ENCODE measurements at places on chromosomes 1 and 21. TPM values are rescaled to one million over a fixed set of nuclear protein-coding genes. Genes with fewer than 3 reads are reported as not detected.

LYPD8 gene
- total RNA-seq: not detected

DNA sequence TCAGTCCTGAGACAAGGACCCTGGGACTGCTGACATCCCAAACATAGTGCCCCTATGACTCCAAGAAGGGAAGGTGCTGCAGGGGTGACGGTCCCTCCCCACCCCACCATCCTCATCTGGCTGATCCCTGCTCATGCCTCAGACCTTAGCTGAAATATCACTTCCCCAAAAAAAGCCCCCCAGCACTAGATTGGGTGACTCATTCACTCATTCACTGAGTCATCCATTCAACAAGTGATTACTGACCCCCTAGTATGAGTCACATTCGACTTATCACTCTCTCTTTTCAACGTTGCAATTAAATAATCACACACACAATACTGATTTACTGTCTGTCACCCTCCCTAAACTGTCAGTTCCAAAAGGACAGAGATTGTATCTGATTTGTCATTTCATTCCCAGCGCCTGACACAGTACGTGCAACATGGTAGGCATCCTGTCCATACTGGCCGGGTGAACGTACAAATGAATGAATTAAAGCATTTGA lies 48.6 kb downstream of the HIVEP3 start:
- no peak for DNase-seq
- no peaks in the 10 kb centered on the region for H3K27me3 ChIP-seq
- no peak overlapping the region for H3K4me3 ChIP-seq
- no peaks in the 10 kb centered on the region for H3K36me3 ChIP-seq

DNA sequence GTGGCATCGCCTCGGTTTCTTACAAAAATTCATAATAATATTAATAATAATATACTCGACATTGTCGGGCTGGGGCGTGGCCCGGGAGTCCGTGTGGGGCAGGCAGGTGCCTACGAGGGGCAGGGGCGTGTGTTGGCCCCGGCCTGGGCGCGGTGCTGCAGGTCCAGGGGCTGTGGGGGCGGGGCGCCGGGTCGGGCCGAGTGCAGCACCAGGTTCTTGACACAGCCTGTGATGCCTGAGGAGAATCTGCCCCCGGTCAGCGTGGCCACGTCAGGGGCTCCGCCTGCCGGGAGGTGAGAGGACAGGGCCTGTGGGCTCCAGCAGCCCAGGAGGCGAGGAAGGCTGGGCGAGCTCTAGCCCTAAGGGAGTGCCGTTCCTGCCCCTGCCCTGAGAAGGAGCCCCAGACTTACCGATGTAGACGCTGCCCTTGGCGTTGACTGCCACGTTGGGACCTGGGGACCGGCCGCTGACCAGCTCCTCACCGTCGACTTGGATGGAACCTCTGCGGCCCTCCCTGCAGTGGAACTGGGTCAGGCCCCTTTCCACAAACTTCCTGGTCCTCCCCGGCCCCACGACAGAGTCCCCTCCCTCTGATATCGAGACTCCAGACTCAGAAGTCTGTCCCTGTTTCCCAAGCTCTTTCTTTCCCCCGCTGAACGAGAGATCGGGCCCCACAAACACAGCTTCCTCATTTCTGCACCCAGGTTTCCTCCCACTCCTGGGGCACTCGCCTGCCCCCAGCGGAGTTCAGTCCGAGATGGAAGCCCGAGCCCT lies 11.3 kb downstream of the LDLRAD2 start:
- H3K36me3 ChIP-seq: no peaks in the 10 kb centered on the region
- H3K4me3 ChIP-seq: no peak overlapping the region
- H3K27ac ChIP-seq: no peak overlapping the region
- no peaks in the 10 kb centered on the region for H3K27me3 ChIP-seq

- no peak overlapping the region for H3K27ac ChIP-seq
- DNase-seq: no peak
- no peaks in the 10 kb centered on the region for H3K27me3 ChIP-seq
- no peaks in the 10 kb centered on the region for H3K36me3 ChIP-seq
Observed at GRCh38 chr1:172176206-172176605, 244.3 kb upstream of the C1orf105 start.

DNA sequence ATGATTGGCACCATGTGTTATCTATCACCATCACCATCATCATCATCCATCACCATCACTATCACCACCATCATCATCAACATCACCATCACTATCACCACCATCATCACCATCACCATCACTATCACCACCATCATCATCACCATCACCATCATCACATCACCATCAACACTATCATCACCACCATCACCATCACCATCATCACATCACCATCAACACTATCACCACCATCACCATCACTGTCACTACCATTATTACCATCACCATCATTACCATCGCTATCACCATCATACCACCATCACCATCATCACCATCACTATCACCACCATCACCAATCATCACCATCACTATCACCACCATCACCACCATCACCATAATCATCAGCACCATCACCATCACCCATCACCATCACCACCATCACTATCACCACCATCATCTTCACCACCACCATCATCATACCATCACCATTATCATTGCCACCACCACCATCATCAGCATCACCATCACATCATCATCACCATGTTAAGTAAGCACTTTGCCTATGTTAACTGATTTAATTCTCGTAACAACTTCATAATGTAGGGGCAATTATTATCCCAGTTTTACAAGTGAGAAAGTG lies 112.8 kb downstream of the LIPI start:
- no peak for DNase-seq
- peaks cover 7% of the 10 kb centered on the region for H3K36me3 ChIP-seq
- no peaks in the 10 kb centered on the region for H3K27me3 ChIP-seq
- H3K4me1 ChIP-seq: no peaks in the 10 kb centered on the region
- H3K27ac ChIP-seq: no peak overlapping the region
